ENCODE measurements at places on chromosomes 6 and 20. TPM values are rescaled to one million over a fixed set of nuclear protein-coding genes. Genes with fewer than 3 reads are reported as not detected.

MUCL3 gene
- not detected for total RNA-seq

DNA sequence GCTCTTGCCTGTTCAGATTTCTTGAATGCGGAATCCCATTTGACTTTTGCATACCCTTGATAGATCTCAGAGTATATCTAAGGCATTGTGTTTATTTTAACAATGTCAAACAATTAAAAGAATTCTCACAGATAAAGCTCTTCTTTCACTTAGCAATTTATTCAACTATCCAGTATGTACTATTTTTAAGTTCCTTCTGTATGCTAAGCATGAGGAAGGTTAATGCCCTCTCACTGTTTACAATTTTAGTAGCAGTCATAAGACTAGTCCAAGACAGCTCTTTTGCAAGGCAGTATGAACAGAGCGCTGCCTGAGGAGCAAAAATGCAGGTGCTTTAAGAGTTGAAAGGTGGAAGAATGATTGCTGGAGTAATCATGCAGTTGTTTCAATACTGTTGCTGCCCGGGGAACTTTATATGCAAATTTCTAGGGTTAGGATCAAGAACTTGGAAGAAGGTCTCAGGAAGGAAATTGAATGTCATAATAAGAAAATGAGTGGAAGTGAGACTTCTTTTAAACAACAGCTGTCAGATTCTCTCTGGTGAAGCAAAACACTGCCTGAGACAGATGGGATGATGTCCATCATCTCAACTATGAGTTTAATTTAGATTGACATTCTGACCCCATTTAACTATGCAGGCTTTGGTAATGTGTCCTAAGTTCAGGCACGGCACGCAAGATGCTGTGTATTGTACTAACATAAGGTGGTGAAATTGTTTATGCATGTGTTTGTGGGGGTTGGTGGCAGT, 1303.5 kb upstream of the CITED2 start:
- DNase-seq = no peak

EDN1 gene
- total RNA-seq = 0.90 TPM

DNA sequence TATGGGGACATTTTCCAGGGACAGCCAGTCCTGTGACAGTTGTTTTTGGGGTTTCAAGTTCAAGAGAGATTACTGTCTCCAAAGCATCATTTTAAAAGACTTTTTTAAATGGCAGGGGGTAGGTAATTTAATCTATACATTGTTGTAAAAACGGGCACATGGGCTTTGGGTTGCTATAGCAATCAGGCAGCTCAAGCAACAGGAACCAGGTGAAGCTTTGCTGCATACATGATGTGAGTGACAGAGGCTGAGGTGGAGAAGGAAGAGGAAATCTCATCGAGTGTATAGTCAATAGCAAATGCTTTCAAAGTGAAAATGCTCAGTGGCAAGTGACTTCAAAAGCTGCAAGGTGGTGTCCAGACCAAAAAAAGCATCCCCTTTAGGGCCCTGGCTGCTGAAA, 277.4 kb upstream of the JAG1 start:
- DNase-seq = no peak

DNA sequence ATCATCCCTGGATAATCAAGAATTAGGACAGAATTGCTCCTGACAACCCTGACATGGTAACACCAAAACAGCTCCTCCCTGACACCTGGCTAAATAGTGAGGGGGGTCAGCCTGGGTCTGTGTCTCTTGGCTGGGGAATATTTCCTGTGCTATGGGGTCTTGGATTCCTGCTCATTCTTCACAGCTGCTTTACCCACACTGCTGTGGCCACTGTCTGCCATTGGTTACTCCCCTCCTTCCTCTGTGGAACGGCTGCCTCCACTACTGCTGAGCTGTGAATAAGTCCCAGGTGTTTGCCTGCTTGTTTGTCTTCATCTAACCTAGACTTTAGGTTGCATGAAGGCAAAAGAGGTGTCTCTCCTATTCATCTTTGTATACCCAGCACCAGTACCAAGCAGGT, 33.9 kb upstream of the TXLNB start:
- no peak for DNase-seq

DNA sequence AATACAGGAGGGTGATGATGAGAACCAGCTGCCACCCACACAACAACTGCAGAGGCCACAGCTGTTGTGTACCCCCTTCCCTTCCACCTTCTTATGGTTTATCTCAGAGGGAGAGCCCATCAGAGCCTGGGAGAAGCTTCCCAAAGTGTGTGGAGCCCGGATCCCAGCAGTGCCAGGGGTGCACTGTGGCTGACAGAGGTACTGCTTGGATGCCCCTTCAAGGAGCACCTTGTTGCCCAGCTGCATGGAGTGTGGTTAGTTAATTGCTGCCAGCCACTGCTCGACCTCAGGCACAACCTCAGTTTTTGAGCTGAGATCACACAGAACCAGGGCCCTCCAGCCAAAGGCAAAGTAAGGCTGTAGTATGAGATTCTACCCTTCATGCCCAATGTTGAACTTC, 13.0 kb downstream of the PI3 start:
- no peak for DNase-seq

CRISP3 gene
- total RNA-seq = not detected

ID4 gene
- total RNA-seq = 2.2 TPM

EYA2 gene
- total RNA-seq = 2.0 TPM

ESF1 gene
- 18.9 TPM for total RNA-seq

MATN4 gene
- not detected for total RNA-seq

PLN gene
- 208 TPM for total RNA-seq

DNA sequence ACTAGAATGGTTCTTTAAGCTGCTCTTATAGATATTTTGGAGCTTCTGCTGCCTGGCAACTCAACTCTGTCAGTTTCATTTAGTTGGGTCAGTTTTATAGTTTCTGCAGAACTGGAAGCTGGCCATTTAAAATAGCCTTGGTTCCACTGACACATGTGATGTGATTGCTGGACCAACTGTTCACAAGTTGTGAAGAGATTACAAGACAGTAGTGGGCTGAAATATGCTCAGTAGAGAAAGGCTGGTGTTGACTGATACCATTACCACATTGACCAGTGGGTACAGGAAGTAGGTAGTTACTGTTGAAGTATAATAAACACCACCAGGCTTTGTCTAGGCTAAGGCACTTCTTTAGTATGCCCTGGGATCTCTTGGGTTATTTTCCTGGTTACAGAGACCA, 39.0 kb downstream of the BCKDHB start:
- no peak for DNase-seq
